ENCODE measurements at places on chromosomes 5 and 9. TPM values are rescaled to one million over a fixed set of nuclear protein-coding genes. Genes with fewer than 3 reads are reported as not detected.

Gene GRM6
- not detected for total RNA-seq

Gene FOXI1
- not detected for total RNA-seq

Gene PCDHB5
- 0.57 TPM for total RNA-seq

Gene OR1B1
- total RNA-seq = not detected

Gene CWC27
- 12.2 TPM for total RNA-seq

Gene IFNA6
- total RNA-seq = not detected

Gene NUTM2G
- not detected for total RNA-seq

Gene TXN
- 408 TPM for total RNA-seq

Gene SPINK4
- total RNA-seq = 0.74 TPM

Gene DMRT3
- total RNA-seq = not detected

Gene TMC1
- total RNA-seq = 0.43 TPM

Gene FAM78A
- total RNA-seq = 0.55 TPM

Gene CNOT6
- total RNA-seq = 7.6 TPM

Gene EIF4E1B
- not detected for total RNA-seq

Gene SH3GL2
- total RNA-seq = not detected

Gene WNT8A
- not detected for total RNA-seq

Gene NCBP1
- total RNA-seq = 33.6 TPM

Gene FAM221B
- not detected for total RNA-seq

Gene EGR1
- total RNA-seq = 0.85 TPM

Gene PCDHGB1
- total RNA-seq = 3.3 TPM

Gene SLC34A1
- total RNA-seq = not detected

Gene GDNF
- 0.65 TPM for total RNA-seq

Gene AJM1
- total RNA-seq = 1.4 TPM

Gene CCNJL
- total RNA-seq = 0.18 TPM

Gene GABRA1
- not detected for total RNA-seq

Gene CA9
- total RNA-seq = 2.0 TPM

Gene MYMK
- total RNA-seq = not detected

Gene TNPO1
- total RNA-seq = 545 TPM

Gene TAF1L
- not detected for total RNA-seq

Gene CDO1
- total RNA-seq = 7.7 TPM

Gene ENHO
- total RNA-seq = not detected

Gene GPR151
- not detected for total RNA-seq

Gene COL27A1
- total RNA-seq = 7.1 TPM

Gene PCA3
- not detected for total RNA-seq

Gene KLF9
- total RNA-seq = 102 TPM

Gene ACSL6
- 0.09 TPM for total RNA-seq

Gene CERCAM
- 120 TPM for total RNA-seq

Gene BHMT2
- 3.4 TPM for total RNA-seq

Gene IL9
- not detected for total RNA-seq

Gene CIZ1
- 18.8 TPM for total RNA-seq

Gene TMEM215
- total RNA-seq = not detected

Gene FOCAD
- total RNA-seq = 77.1 TPM

Gene AMBP
- total RNA-seq = 0.28 TPM

Gene TMEM174
- total RNA-seq = not detected

Gene CAMK2A
- total RNA-seq = 0.71 TPM

Gene GKAP1
- total RNA-seq = 1.3 TPM

Gene RGMB
- total RNA-seq = 30.3 TPM

Gene HMMR
- 4.2 TPM for total RNA-seq

Gene LHX3
- not detected for total RNA-seq

Gene APC
- total RNA-seq = 32.4 TPM

Gene FBXL7
- total RNA-seq = 2.9 TPM

Gene AHRR
- total RNA-seq = 27.0 TPM

Gene FAXDC2
- 6.0 TPM for total RNA-seq

Gene FTMT
- total RNA-seq = not detected

Gene ANKHD1
- total RNA-seq = 42.4 TPM

Gene HTR1A
- not detected for total RNA-seq

Gene TYRP1
- 1.7 TPM for total RNA-seq
